ENCODE measurements at places on chromosomes 16 and 17. TPM values are rescaled to one million over a fixed set of nuclear protein-coding genes. Genes with fewer than 3 reads are reported as not detected.

GRCh38 chr17:80558046-80558445, 13.4 kb downstream of the RPTOR start:
- DNase-seq = no peak

DNA sequence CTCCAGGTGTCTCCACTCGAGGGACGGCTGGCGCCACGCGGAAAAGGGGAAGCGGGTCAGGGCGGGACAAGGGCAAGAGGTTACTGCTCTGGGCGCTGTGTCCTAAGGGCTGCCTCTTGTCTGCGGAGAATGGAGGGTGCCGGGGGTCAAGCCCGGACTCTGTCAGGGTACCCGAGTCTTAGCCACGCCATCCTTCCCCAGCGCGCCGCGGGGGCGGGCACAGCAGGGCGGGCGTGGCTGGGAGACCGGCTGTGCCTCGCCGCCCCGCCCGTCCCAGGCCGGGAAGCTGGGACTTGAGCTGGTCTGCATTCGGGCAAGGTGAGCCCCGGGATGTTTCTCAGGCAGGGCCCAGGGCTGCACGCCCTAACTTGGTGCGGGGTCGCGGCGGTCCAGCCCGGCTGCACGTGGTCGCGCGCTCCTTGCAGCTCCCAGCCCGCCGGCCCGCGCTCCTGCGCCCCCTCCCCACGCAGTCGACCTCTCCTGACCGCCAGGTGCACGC, 6.2 kb upstream of the ACTG1 start:
- no peak for DNase-seq

DNA sequence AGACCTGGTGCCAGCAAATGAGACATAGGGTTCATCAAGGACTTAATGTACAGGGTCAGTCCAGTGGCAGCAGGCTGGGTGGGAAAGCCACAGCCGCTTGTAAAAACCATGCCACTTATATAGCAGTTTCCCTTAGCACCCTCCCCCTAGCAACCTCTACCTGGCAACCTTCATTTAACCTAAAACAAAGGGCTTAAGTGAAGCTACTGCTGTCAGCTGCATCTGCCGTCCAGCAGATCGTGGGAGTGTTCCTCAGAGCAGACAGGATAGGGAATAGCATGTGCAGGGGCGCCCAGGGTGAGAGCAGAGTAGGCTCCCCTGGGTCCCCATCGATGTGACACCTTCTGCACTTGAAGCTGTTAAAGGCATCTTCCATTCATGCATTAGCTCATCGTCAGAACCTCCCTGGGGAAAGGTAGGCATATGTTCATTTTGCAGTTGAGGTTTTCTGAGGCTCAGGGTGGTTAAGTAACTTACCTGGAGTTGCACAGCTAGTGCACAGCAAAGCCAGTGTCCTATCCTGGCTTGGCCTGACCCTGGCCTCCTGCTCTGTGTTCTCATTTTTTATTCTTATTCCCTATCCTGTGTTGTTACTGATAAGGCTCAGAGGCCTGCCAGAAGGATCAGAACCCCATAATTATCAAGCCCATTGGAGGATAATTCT, 112.5 kb downstream of the SOCS1 start:
- no peak for DNase-seq

Gene KRT15
- polyA plus RNA-seq = 122 TPM

Gene CPNE2
- 25.2 TPM for polyA plus RNA-seq
